AML-193 (cell line): ENCODE measurements at places on chromosomes 6 and 20.

GRCh38 chr6:55819811-55820210 is 55.6 kb downstream of the BMP5 start:
- DNase-seq: no peak

DNA sequence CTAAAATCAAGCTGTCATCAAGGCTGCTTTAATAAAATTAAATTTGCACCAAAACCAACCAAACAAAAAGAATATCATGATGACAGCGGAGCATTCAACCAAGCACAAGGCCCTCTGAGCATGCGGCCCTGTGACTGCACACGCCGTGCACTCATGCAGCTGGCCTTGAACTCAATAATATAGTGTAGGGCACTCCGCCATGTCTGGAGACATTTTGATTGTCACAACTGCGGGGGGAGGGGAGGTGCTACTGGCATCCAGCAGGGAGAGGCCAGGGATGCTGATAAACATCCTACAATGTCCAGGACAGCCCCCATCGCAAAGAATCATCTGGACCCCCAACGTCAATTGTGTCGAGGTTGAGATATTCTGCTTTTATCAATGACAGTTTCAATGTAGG is 9.7 kb downstream of the MOCS3 start:
- no peak for DNase-seq

DNA sequence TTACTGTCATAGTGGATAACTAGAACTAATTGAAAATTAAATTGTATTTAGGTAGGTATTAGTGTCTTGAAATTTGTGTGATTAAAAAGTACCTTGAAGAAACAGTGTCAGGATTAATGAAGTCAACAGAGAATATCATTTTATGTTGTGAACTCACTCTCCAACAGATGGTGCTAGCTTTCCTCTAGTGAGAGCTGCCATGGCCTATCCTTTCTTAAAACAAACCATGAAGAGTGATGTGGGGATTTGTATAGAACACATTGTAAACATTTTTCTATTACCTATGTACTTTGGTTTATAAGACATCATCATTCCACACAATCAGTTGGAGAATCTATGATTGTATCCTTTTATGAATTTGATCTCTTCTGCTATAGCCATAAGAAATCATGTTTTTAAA is 4.8 kb upstream of the SRSF12 start:
- peak; percentile 68 for DNase-seq

DNA sequence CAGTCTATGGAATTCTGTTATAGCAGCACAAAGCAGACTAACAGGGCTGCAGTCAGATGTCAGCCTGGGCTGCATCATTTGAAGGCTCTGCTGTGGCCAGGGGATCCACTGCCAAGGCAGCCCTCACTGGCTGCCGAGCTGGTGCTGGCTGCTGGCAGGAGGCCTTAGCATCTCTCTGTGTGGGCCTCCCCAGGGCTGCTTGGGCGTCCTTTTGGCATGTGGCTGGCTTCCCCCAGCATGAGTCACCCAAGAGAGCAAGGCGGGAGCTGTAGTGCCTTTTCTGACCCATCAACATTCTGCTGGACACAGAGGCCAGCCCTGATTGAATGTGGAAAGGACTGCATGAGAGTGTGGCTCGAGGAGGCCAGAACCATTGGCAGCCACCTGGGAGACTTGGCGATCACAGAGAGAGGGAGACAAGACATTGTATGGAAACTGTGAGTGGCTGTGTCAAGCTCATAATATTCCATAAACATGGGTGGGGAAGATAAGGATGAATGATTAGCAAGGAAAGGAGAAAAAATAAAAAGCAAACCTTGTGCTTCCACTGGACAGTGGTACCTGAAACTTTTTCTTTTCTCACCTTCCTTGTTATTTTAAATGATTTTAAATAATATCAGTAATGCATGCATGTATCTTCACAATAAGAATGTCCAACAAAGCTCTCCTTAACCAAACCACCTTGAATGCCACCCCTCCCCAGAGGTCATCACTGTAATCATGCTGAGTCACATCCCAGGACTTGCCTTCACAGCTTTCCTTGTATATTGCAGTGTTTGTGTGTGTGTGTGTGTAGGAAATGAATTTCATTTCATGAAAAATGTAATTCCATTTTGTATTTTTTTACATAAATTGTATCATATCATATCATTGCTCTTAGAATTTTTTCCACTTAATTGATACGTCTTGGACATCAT is 55.0 kb upstream of the VSX1 start:
- DNase-seq: no peak

GRCh38 chr20:49288784-49289696 is 11.2 kb upstream of the ZNFX1 start:
- no peak for DNase-seq

- DNase-seq: no peak
Measured at GRCh38 chr20:18011951-18012645, 43.3 kb downstream of the MGME1 start.

- no peak for DNase-seq
Measured at GRCh38 chr6:43081043-43081442, 4.9 kb downstream of the PTK7 start.

DNA sequence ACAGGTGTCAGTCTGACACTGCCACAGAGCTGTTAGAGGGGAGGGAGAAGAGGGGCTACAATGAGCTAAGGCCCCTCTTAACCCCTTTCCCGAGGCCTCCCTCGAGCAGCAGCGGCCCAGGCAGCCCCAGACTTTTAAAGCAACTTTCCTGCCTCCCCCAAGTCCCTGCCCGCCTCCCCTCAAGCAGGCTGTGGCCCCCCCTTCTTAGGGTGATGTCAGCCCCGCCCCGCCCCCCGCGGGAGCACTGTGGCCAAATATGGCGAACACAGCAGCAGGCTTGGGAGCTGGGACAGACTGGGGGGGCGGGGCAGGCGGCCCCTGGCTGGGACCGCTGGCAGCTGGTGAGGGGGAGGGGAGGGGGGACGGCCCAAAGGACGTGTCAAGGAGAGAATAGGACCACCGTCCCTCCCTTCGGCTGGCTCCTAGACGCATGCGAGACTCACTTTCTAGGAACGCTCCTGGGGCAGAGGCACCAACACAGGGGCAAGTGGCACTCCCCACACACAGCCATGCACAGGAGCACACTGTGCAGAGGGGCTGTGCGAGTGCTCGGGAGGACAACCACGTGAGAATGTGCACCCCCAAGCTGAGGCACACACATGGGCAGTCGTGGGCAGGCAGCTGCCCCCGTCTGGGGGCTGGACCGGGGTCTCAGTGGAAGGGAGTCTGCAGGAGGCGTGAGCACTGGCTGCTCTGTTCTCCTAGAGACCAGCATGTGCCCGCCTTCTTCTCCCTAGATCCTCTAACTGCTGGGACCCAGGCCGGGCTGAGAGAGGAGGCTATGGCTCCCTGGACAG is 6.7 kb downstream of the TEAD3 start:
- no peak for DNase-seq

DNA sequence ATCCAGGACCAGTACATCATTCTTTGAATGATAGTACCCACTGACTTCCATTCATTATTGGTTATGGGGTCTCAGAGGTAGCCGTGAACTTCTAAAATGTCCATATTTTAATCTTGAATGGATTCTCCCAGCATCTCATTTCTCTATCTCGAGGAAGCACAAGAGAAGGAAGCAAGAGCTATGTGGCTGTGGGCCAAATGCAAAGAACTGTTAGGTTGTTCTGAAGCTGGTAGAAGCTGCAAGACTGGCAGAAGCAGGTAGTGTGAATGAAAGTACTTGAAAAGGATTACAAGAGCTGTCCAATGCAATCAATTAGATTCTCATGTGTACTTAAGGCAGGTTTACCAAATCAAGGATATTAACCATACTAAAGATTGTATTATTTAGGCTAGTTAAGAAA is 1131.8 kb downstream of the GRIK2 start:
- DNase-seq: no peak

- DNase-seq: peak; percentile 75
Measured at GRCh38 chr20:62617711-62618483, 24.4 kb upstream of the SLCO4A1 start.

DNA sequence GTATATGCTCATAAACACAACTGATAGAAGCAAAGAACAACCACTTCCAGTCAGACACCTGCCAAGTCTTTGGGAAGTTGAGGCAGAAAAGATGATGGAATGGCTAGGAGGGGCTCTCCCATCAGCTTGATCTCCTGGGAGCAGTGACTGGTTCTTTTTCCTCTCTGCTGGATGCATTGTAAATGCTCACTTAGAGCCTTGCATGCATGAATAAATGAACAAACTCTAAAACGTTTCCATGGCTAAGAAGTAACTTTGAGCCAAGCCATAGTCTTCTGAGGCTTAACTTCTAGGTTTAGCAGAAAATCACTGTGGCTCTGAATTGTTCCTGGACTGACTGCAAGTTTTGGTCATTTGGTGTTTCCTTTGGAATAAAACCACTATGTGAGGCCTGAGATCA is 166.4 kb upstream of the CITED2 start:
- no peak for DNase-seq

- DNase-seq: no peak
Measured at GRCh38 chr20:13173201-13173600, 47.9 kb upstream of the ISM1 start.

DNA sequence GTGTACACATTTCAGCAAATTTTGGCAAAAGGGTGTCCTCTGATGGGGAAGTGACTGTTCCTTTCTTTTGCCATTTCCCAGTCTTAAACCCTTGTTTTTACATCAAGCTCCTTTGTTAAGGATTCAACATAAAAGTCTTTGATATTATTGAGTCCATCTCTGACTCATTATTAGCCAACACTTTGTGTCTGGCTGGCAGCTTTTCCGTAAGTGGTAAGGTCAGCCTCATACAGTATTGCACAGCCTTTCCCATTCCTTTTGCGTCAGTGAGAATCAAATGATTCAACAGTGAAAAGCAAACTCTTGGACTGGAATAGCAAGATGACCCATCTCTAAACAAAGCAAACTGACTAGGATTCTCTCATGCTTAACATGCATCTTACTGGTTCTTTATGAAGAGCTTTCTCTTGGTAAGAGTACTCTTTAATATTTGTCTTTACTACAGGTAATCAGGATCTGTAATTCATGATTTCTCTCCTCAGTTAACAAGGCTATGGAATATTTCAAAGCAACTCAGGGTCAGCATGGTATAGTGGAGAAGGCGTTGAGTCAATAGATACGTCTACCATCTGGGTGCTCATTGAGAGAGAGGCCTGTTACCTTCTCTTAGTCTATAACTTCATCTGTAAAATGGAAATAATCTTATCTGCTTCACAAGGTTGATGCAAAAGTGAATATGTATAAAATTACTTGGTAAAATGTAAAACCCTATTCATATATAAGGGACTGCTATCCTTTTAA is 183.6 kb downstream of the PRL start:
- no peak for DNase-seq

DNA sequence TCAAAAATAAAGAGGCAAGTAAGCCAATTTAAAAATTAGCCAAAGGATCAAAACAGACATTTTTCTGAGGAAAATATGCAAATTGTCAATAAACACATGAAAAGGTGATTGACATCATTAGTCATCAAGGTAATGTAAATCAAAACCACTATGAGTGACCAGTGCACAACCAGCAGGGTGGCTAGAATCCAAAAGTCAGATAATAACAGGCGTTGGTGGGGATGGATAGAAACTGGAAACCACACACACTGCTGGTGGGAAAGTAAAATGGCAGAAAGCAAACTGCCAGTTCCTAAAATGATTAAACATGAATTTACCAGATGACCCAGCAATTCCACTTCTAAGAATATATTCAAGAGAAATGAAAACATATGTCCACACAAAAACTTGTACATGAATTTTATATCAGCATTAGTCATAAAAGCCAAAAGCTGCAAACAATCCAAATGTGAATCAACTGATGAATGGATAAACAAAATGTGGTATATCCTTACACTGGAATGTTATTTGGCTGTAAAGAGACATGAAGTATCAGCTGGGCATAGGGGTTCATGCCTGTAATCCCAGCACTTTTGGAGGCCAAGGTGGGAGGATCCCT is 74.8 kb upstream of the MBOAT1 start:
- DNase-seq: no peak

DNA sequence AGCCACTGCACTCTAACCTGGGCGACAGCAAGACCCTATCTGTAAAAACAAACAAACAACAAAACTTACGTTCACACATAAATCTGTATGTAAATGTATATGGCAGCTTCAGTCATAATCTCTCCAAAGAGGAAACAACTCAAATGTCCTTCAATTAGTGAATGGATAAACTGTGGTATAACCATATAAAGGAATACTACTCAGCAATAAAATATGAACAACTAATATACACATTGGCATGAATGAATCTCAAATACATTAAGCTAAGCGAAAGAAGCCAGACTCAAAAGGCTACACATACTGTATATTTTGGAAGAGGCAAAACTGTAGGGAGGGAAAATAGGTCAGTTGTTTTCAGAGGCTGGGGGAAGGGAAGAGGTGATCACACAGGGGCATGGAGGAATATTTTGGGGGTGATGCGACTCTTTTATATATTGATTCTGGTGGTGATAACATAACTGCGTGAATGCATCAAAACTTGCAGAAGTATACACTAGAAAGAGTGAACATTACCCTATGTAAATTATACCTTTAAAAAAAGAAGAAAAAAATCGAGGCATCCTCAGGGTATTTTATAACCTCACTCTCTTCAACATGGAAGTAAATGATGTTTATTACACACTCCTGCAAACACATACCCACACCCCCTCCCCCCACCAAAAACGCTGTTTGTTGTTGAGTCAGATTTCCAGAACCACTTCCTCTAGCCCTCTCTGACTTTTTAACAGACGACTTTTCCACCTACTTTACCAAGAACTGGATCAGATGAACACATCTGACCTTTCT is 115.2 kb upstream of the RNF24 start:
- no peak for DNase-seq

DNA sequence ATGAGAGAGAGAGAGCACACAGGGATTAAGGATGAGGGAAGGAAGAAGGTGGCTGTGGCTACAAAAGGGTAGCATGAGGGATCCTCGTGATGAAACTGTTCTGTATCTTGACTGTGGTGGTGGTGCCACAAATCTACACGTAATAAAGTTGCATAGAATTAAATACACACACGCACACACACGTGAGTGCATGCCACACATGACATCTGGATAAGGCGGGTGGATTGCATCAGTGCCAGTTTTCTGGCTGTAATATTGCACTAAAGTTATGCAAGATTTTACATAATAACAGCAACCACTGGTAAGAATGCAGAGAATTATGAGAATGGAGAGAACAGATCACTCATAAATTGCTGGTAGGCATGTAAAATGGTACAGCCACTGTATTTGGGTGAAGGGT is 16.9 kb upstream of the STK35 start:
- DNase-seq: peak; percentile 84

- no peak for DNase-seq
Measured at GRCh38 chr20:31780839-31781238, 38.3 kb upstream of the MYLK2 start.
